WERI-Rb-1 (cell line): ENCODE measurements at places on chromosomes 16 and 17.

DNA sequence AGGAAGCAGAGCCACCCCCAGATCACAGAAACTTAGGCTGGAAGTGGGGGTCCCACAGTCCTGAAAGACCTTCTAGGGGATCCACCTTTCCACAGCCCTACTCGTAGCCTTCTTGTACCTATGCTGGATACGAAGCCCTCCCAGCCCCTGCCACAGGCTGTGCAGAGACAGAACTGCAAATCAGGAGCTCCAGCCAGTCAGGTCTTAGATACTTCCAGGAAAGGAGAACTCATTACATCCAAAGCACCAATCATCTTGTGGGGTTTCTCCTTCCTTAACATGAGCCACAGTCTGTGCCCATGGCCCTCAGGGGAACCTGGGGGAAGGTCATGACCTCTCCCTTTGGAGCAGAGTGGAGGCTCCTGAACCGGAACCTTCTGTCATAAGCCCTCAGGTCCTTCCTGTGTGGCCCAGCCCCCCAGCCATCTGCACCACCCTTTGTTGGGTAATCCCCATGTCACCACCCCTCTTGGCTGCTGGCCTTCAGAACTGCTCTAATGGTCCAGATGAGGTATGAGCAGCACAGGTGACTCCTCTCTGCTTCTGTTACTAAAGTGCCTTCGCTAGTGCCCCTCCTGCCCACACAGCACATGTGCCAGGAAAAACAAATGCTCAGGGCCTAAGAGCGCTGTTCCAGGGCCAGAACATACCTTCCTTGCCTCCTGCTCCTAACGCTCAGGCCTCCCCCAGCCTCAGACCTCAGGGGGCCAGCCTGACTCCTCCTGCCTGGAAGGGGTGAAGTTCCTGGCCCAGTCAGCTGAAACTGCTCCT, 14.6 kb downstream of the SRCIN1 start:
- DNase-seq: peak; percentile 94

DNA sequence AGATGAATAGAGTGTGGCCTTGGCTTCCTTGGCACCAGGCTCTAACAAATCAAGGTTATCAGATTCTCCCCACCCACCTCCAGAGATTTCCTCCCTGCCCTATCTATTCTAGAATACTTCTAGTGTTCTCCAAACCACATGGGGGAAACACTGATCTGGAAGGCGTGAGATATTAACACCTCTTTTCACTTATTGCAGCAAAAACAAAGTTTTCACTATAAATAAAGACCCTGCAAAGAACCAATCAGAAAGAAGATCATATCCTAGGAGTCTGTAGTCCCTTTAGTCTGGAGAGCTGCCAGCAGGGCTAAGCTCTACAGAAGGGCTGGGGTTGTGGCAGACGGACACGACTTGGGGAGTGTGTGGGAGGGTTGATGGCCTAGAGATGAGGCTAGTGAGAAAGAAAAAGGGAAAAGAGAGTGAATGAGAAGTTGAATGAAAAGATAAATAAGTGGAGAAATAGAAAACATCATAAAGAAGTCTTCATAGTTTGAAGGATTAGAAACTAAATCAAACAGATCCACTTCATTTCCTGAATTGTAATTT, 8.6 kb upstream of the SKAP1 start:
- no peak for DNase-seq

GRCh38 chr17:82497483-82498405, 21.8 kb upstream of the FOXK2 start:
- peak; percentile 79 for DNase-seq

DNA sequence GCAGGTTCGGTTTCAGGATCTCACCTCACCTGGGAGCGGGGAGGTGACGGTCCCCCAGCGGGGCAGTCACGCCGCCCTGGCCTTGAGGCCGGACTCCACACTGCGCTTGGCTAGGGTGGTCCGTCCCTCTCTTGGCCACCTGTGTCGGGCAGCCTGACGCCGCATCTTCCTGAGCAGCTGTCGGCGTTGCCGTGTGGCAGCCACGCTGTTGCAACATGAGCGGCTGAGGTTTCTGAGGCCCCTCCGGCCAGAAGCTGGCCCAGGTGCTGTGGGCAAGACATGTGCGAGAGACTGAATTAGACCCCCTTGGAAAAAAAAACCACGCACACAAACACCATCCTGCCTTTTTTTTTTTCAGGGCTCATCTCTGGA, 49.2 kb downstream of the IRF8 start:
- DNase-seq: no peak

DNA sequence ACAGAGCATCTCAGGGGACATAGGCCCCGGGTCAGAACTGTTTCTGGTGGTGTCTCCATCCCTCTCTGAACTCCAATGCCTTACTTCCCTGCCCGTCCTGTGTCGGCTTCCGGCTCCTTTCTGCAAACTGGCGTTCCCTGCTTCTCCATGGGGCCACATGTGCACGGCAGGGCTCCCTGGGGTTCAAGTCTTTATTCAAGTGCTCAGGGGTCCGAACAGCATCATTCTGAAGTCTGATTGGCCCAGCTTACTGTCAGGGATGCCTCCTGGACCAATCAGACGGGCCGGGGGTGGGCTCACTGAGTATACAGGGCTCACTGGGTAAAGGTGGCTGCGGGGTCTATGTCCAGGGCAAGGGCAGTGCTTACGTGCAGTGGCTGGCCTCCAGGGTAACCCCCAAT, 17.1 kb downstream of the C16orf82 start:
- peak; percentile 12 for DNase-seq

- no peak for DNase-seq
Measured at GRCh38 chr16:441447-441846, 16.0 kb downstream of the RAB11FIP3 start.

GRCh38 chr16:68993456-68993855, 112.0 kb upstream of the HAS3 start:
- no peak for DNase-seq

DNA sequence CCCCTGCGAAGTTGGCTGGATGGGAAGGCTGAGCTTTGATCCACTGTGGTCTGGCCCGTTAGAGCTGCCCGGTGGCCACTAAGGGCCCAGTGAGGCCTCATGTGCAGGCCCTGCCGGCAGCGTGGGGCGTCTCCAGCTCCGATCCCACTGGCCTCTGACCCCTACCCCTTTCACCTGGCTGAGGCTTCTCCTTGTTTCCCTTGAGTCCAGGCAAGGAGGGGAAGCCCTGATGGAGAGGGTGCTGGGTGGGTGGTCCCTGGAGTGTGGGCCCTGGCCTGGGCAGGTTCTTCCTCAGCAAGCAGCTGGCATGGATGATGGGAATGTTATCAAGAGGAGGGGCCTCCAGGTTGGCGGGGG, 356.8 kb downstream of the SEC14L1 start:
- DNase-seq: no peak

DNA sequence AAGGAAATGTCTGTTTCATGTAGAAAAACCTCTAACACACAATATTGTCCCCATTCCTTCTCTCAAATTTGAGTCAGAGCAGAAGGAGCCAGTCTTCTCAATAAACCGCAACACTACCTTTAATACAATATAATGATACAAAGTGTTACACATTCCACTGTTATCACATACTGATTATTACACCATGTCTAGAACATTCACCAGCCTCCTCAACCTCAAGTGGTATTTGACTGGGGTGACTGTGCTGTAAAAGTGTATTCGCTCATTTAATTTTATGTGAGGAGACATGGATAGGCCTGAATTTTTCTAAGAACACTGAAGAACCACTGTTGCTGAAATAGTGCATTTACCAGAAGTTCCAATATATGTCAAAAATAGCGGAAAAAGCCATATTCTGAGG, 10.3 kb downstream of the CDYL2 start:
- no peak for DNase-seq

- no peak for DNase-seq
Measured at GRCh38 chr16:25013751-25014499, 1.2 kb downstream of the ARHGAP17 start.

GRCh38 chr17:30238387-30239088, 3.0 kb upstream of the SLC6A4 start:
- DNase-seq: no peak

GRCh38 chr17:77381185-77381700, 240.5 kb downstream of the SEC14L1 start:
- DNase-seq: no peak

DNA sequence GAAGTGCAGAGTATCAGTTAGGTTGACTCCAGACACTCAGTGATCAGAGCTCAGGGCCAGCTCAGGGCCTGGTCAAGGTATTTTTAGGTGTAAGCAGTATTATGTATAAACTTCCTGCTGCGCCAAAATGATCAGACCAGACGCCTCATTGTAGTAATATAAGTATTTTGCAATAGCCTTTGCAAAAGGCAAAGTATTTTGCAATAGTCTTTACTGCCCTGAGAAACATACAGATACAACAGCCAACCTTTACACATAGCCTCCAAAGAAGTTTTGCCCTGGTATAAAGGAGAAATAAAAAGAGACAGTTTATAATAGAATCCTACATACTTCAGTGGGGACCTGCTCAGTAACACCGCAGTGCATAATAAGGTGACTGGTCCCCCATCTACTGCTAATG, 333.0 kb upstream of the EEF2KMT start:
- no peak for DNase-seq

GRCh38 chr16:73427164-73427563, 379.2 kb upstream of the ZFHX3 start:
- DNase-seq: no peak

DNA sequence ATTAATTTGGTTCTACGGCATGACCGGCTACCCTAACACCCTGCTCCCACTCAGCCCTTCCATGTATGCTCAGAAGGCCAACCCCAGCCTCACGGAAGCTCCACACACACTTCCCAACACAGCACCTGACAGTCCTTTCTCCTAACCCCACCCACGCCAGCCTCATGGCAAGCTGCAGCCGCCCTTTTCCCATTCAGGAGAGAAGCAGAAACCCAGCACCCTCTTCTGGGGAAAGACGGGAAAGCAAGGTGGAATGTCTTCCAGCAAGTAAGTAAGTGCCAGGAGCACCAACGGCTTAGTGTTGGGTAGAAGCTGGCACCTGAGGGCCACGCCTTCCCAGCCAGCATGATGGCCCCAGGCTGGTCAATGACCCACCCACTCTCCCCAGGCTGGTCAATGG, 32.1 kb downstream of the ABR start:
- DNase-seq: peak; percentile 92

DNA sequence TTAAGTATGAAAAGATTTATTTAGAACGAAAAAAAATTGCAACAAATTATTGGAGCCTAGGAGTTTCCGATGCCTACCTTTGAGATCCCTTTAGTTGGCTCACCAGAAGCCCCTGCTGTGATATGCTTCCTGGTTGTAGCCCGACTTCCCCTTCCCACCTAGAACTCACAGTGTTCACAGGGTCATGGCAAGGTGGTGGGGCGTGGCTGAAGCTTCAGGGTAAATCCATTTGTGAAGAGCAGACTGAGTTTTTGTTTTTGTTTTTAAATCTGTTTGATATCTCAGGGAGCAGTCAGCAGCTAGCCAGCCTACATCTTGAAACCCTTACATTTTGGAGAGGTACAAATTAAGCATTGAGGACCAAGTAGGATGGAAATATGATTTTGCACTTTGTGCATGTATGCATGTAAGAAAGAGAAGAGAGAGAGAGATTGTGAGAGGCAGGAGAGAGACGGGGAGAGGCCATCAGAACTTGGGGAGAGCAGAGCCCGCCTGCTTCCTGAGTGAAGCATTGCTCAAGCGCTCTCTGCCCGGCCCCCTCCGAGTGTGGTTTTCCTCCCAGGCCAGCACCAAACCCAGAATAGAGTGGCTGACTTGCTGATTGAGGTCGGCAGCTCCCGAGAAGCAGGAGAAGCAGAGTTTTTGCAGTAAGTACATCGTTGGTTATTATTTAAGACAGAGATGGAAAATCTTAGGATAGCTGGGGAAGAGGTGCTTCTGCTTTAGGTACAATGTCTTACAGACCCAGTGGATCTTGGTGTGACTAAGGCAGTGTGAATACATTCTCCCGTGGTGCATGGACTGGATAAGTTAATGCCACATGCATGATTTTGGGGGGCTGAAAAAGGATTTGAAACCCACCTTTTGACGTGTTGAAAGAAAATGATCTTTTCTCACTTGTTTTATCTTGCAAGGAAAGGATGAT, 64.2 kb downstream of the SPECC1 start:
- no peak for DNase-seq

DNA sequence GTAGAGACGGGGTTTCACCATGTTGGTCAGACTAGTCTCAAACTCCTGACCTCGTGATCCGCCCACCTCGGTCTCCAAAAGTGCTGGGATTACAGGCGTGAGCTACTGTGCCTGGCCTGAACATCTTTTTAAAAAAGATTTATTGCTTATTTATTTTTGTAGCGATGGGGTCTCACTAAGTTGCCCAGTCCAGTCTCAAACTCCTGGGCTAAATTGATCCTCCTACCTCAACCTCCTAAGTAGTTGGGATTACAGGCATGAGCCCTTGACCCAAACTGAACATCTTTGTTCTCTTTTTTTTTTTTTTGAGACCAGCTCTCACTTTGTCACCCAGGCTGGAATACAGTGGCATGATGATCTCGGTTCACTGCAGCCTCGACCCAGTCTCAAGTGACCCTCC, 27.5 kb downstream of the DDX19A start:
- no peak for DNase-seq

GRCh38 chr16:49095539-49095938, 186.1 kb downstream of the CBLN1 start:
- no peak for DNase-seq

DNA sequence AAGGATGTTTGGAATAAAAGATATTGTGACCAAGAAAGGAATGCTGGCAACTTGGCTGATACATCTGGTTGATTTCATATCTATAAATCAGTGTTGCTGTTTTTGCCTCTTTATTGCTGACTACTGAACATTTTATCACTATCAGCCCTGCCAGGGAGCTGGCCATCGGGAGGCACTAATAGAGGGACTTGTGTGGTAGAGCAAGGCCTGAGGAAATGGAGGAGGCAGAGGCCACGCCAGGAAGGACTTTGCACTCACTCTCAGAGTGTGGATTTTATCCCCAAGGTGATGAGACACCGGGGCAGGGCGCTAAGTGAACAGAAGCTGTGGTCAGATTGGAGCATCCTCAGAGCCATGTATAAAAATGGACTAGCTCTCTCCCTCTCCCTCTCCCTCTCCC, 9.3 kb upstream of the CYB561 start:
- no peak for DNase-seq

GRCh38 chr17:79045842-79046196, 21.9 kb downstream of the C1QTNF1 start:
- peak; percentile 87 for DNase-seq

DNA sequence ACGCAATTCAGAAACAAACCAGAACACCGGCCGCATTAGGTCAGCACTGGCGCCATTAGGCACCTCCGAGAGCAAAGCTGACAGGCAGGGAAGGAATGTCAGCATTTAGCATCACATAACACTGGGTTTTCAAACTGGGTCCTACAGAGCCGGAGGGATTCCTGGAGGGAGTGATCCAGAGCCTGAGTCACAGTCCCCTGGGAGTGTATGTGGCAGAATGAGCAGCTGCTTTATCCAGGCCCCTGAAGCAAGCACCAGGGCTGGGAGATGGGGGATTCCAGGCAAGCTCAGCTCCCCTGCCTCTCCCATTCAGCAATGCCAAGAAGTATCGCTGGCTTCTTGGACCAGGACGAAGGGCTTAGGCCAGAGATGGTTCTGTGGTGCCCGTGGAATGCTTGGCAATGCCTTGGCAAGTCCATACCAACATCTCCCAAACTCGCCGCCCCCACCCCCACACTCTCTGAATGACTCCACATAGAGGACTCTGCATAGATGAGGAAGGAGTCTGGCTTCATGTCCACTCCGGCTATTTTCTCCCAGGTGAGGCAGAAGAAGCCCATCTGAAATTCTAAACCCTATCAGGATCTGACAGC, 20.4 kb downstream of the GAS7 start:
- no peak for DNase-seq
